ENCODE measurements at places on chromosomes 5 and 9.

- DNase-seq: no peak
These were observed 536.5 kb downstream of the CDK5RAP2 start for GRCh38 chr9:120043448-120043847.

GRCh38 chr9:136536721-136537241, 9.1 kb downstream of the NOTCH1 start:
- no peak for DNase-seq

GRCh38 chr5:9625286-9625685, 4.9 kb downstream of the TAS2R1 start:
- DNase-seq: no peak

DNA sequence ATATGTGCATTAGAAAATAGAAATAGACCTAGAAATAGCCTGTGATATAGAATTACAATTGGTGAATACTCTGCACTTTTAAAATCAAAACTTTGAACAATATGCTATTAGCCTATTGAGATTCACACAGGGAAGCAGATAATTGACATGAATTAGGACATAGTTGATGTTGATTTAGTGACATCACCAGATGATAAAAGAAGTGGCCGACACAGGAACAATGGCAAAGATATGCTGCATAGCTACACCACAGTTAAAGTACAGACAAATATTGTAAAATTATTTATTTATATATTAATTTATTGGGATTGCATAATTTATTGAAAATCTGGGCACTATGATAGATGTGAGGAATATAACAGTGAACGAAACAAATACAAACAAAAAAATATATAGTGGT, 261.5 kb upstream of the CCNH start:
- DNase-seq: no peak

DNA sequence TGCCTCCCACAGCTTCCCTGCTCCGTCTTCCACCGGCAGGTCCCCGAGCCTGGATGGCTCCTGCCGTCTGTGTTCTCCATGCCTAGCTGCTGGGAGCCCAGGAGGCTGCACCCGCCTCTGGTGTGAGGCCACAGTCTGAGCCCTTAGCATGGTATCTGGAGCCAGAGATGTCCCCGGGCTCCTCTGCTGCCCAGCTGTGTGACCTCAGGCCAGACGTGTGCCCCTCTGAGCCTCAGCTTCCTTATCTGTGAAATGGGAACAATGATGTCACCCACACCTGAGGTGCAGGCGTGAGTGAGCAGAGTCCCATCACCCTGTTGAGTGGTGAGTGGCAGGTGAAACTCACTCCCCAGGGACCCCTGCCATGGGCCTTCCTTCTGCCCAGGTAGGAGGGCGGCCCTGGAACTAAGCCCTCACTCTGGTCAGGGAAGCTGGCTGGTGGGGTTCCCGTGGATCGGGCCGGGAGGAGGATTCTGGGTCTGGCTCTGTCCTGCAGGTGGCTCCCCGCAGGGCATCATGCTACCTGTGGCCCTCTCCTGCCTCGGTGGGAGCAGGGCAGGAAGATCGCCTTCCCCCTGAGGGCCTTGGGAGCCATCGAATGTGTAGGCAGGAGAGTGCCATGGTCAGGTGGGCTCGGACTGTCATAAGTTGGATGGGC, 239.0 kb downstream of the PBX3 start:
- DNase-seq: no peak

- DNase-seq: no peak
These were observed 433.9 kb upstream of the SLC30A5 start for GRCh38 chr5:68659881-68660280.

- no peak for DNase-seq
These were observed 36.6 kb upstream of the PPARGC1B start for GRCh38 chr5:149693482-149693881.

DNA sequence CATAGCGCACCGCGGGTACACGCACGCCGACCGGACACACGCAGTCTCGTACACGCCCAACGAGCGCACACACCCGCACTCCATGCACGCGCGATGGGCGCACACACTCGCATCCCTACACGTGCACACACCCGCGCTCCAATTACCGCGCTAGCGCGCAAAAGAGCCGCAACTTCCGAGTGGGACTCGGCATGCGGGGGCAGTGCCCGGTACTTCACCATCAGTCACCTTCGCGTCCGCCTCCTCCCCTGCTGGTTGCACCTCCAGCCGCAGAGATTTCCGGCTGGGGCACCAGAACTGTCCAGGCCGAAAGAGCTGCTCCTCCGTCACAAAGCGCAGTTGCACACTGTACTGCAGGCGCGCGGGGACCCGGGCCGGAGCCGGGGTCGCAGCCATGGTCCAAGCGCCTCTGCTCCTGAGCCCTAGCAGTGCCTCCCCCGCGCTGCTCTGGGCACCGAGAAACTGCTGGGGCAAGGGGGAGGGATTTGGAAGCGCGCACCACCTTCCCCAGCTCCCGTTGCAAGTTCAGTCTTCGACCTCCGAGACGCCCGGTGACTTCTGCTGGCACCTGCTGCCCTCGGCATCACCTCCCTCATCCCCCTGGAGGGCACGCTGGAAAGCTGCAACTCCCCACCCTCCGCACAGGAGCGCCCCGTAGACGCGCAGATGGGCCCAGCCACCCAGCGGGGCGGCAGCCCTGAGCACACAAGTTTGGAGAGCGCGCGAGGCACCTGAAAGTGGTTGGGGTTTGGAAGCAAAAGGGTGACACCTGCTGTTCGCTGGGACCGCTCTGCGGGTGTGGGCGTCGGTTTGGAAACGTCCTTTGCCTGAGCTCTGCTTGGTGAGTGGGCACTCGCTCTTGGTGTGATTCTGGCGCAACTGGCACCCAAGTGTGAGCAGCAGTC, 337.4 kb upstream of the PUM3 start:
- no peak for DNase-seq

DNA sequence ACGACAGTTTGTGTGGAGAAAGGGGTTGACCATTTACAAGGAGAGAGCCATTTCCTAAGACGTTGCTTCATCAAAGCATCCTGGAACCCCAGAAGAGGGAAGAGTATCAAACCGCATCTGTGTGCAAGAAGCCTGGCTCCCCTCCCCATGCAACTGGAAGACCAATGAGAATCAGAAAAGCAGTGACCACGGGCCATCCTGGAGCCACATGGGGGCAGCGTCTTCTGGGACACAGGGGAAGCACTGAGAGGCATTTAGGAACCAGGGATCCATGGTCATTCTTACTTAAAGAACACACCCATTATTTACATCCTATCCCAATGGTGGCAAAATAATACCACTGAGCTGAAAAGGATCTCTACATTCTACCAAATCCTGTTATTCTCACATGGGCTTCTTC, 29.3 kb downstream of the SEMA5A start:
- no peak for DNase-seq

- no peak for DNase-seq
These were observed 4.1 kb downstream of the RPL7A start for GRCh38 chr9:133351908-133352634.

DNA sequence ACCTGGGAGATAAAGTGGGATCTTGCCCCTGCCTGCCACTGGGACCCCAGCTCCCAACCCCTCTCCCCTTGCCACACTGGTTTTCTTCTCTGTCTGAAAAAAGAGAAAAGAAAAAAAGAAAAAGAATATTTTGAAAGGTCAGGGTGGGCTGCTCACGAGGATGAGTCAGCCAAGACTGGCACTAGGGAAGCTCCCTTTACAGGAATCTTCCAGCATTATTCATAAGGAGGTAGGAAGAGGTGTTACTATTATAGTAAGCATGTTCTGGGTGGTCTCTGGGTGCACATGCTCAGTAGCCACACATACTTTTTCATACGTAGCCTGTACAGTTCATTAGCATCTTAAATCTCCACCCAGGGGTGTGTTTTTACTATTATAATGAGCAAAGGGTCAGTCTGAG, 46.8 kb upstream of the HAND1 start:
- DNase-seq: no peak

GRCh38 chr5:3179220-3179619, 416.4 kb upstream of the IRX1 start:
- DNase-seq: no peak

- no peak for DNase-seq
These were observed 46.8 kb upstream of the SLIT3 start for GRCh38 chr5:169347786-169348185.

DNA sequence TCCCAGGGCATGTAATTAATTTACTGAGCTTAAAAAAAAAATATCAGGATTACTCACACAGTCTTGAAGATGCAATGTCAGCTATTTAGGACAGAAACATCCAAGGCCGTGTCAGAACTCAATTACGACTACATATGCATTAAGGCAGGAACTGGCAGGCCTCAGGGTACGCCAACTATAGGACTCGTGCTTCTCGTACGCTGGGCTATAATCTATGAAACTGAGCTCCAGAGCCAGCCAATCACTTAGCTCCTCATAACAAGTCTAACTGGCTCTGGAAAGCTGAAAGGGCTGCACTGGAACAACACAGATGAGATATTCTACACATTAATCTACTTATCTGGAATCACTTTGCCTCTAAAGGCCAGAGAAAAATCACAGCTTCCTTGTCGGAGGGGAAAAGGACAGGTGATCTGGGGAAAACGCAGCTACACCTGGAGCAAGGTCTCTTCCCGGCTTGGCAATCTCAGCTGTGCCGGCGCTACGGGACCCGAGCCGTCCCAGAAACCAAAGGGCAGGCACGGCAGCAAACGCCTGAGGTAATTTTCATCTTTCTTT, 212.0 kb downstream of the DEPDC1B start:
- no peak for DNase-seq

- DNase-seq: no peak
These were observed 151.4 kb downstream of the KDM4C start for GRCh38 chr9:6909181-6909580.

- no peak for DNase-seq
These were observed 31.6 kb upstream of the UBAC1 start for GRCh38 chr9:135992486-135993408.

GRCh38 chr9:136975644-136976043, 1.7 kb upstream of the PTGDS start:
- no peak for DNase-seq

DNA sequence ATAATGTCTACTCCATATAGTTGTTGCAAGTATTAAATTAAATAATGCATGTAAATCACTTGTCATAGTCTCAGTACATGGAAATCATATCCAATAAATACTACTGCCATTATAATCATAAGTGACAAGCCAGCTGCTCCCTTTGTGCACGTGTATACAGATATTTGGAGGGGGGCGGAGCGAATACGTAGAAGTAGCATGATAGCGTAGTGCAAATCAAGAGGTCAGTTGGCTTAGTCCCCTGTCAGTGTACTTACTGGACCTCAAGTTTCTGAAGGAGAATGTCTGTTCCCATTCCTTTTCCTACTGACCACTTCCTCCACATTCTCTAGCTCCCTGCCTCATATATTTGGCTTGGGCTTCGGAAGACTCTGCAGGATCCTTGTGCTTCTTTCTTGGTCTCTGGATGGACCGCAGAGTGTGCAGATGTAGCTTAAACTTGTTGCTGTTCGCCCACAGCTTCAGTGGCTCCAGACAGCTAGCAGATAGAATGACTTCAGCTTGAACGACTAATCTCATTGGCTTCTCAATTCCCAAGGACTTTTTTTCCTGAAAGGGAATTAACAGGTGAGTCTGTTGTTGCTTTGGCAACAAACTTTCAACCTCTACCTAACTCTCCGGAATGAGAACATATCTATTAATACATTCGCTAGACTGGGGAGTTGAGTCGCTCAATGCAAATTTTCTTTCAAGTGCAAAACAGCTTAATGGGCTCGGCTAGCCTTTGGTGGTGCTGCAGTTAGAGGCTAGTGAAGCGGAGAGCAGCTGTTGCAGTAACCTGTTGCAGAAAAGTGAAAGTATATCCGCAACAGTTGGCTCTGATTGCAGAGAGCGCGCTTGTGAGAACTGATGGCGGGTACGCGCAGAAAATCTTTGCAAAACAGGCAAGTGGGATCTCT, at the start of gene PCDHB1:
PCDHB1 (plus strand) TSS at position 753 of the 899 bp plus-strand sequence; CDS start at position 850, 97 bp downstream.
- no peak for DNase-seq

DNA sequence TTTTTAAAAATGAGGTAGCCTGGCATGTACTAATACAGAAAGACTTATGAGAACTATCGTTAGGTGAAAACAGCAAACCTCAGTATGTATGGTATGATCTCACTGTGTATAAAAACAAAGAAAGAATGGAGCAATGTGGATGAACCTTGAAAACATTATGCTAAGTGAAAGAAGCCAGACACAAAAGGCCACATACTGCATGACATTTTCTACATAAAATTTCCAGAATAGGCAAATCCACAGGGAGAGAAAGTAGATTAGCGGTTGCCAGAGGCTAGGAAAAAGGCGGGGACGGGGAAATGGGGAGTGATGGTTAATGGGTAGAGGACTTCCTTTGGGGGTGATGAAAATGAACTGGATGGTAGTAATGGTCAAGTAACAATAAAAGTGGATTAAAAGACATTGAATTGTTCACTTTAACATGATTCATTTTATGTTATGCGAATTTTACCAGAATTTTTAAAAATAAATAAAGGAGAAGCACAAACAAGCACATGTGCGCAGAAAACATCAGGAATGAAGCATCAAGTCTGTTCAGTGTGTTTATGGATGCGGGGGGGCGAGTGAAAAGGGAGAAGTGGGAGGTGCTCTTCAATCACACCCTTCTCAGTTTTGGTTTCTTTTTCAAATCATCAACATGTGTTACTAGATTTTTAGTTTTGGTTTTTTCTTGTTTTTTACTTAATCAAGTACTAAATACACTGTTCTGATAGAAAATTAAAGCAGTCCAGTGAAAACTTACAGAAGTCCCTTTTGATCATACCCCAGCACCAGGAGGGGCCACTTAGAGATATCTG, 16.3 kb downstream of the ROR2 start:
- DNase-seq: no peak

DNA sequence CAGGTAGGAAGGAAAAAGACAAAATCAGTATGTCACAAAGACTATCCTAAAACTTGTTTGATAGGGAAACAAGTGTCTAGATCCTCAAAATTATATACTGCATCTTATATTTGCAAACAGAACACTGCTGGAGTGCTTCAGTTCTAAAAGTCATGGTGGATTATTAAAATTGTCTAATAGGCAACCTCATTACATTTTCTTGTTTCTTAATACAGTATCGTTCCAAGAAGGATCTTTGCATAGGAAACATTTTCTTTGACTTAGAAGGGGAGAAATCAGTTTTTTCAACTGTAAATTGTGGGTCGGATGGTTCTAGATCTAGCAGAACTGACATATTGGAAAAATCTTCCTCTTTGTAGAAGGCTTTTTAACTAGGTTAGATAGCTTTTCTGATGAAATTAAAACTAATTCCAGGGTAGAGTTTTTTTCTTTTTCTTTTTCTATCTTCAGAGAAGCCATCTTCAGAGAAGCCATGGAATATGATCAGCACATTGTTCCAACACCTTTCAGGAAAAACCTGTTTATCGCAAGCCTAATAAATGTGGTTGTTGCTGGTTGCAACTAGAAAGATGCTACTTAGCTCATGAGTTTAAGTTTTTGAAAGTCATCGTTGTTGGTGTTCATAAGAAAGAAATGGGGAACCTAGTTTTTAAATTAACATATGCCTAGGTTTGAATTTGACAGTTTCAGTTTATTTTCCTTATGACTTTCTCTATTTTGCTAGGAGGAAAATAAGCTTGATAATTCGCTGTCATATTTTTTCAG, 7.4 kb downstream of the CPEB4 start:
- no peak for DNase-seq

Measured in activated T-helper 1 cell treated with anti-CD3 and anti-CD28 coated beads, Interleukin-2, amount 50 U/mL, for 16 hours (primary cell).